Activated T-helper 1 cell treated with Interleukin-2 at 50 U/mL for 16 hours (primary cell): ENCODE measurements at places on chromosomes 3 and 15.
A peak's percentile ranks its signal among the peaks of the same experiment; 100 is the strongest.

- no peak for DNase-seq
These were observed 265.8 kb downstream of the TAFA4 start for GRCh38 chr3:68666429-68667136.

- no peak for DNase-seq
These were observed 142.3 kb downstream of the IL5RA start for GRCh38 chr3:2967871-2968270.

GRCh38 chr15:78358102-78358870 lies 18.1 kb downstream of the CRABP1 start:
- no peak for DNase-seq

GRCh38 chr15:65869126-65869953 lies at the start of gene RAB11A:
Gene RAB11A (plus strand): TSS chr15:65869491. CDS start chr15:65869586, 95 bp downstream.
- DNase-seq: peak; percentile 90

DNA sequence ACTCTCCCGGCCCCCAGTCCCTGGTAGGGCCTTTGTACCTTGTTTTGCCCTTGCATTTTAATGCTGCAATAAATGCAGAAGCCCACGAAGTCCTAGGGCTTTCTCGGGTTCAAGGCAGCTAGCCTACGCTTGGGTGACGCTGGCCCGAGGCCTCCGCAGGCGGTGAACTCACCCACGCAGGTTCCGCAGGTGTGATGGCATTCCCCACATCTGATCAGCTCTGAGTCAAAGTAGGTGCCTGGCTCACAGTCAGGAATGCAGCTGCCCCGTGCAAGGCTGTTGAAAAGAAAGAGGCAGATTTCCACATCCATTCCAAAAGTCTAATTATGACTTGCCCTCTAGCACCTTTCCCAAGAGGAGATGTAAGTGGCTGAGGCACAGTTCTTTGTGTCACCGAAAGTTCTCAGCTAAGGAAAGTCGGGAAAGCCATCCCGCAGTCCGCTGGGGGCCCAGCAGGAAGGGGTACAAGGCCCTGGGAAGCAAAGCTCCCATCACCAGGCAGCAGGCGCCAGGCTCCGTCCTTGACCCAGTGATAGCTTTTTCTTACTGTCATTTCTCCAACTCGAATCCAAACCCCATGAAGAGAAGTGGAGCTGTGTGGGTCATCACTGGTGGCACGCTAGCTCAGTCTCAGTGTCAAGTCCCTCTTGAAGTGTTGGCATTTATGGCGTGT lies 23.2 kb upstream of the SNRPA1 start:
- DNase-seq: no peak

DNA sequence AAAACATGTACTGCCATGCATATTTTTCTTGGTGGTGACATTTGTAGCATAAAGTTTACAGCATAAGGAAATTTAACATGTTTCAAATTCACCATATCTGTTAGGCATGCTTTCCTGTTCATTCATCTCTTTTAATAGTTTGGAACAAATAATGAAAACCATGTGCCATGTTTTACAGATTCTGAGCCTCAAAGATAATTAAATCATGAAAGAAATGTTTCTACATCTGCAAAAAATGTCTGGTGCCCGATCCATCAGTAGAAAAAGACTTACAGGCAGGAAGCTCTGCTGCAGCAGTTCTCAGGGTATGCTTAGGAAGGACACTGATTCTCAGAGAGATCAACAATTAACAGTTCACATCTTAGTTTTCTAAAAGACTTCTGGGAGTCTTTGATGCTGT lies 316.2 kb downstream of the IL5RA start:
- no peak for DNase-seq

DNA sequence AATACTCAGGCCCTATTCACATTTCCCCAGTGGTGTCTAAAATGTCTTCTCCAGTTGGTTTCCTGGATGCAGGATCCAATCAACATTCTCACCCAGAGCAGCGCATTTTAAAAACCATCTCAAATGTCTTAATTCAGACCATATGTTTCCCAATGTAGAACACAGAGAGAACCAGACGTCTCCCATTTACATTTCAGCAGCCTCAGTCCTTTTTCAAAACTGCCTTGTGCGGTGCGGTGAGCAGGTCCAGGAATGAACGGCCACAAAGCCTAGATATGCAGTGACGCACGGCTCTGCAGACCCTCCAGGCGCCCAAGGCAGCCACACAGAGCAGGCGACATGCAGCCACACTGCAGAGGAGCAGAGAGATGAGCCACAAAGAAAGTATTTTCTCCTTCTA lies 66.1 kb upstream of the MEX3B start:
- DNase-seq: no peak

DNA sequence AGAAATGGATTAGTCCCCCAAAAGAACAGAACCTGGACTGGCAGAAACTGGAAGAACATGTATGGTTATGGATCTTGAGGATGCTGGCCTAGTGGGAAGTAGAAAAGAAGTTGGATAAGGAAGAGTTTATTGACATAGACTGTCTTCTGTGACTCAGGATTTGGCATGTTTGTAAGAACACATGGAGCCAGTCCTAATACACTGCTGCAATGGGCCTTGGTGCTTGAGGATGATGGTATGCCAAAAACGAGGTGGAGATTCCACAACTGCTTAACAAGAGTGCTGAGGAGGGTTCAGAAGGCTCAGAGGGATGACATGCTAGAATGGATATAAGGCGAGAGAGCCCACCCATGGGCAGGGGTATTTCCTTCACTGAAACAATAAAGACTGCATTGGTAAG lies 22.4 kb downstream of the LZTFL1 start:
- no peak for DNase-seq

DNA sequence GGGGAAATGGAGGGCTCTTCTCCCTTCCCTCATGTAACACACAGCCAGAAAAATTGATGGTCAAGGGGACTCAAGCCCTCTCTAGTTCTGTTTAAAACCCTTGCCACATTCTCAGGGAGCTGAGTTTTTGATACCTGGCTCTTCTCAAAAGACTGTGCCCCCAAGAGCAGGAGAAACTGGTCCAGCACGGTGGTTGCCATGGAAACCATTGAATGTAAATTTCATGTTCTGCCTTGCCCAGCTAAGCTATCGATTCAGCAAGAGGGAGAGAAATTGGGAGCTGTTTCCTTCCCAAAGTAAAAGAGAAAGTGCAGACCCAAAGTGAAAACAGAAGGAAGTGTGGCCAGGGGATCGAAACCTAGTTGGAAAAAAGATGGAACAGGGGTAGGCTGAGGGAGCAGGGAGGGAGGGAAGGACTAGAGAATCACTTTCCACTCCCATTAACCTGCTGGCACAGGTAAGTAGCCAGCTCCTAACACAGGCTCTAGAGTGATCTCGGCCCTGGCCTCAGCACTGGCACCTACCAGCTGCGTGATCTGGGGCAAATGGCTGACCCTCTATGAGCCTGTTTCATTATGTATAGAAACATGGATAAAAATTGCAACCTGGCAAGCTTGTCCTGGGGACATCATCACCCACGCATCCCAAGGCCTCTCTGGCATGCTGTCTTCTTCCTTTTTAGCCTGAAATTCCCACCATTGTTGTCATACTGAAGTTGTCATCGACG lies 140.9 kb downstream of the TPRA1 start:
- DNase-seq: no peak

DNA sequence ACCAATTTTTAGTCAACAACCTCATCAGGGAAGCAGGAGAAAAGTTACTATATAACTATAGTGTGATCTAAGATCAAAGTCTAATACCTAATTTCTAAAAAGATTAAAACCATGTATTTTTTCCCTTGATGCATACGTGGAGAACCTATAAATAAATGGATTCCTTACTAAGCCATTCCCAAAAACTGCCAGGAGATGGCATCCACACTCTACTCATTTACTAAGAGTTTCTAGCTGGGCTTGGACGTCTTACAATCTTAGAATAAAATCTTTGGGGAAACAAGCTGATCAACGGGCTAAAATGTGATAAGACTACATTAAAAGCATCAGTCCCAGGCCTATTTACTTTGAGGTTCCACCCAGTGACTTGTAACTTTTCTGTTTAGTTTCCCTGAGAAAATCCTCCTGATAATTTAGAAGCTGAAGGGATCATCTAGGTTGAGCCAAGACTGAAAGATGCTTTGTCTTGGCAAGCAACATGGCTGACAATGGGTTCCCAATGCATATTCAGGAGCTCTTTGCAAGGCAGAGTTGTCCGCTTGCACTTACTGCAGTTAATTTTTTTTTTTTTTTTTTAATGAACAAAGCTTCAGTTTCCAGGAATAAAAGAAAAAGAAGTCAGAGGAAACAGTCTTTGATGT lies 85.5 kb upstream of the FGF12 start:
- DNase-seq: no peak

- no peak for DNase-seq
These were observed 31.0 kb upstream of the PTPRG start for GRCh38 chr3:61530355-61530754.
